KG1 (cell line): ENCODE measurements at places on chromosomes 12 and 14.

DNA sequence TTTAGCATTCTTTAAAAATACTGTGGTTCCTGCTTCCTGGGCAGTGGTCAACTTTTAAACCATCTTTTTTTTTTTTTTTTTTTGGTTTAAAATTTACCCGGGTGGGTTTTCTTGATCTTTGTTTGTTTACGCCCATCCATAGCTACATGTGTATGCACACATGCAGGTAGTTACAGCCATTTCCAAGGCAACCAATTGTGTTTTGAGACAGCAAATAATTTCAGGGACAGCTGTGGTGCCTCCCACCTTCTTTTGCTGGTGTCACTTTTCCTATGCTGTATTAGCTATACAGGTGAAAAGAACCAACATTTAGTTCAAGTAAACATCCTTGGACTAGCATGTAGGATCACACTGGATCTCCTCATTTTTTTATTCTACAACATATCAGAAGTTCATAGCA is 52.0 kb upstream of the PSMA6 start:
- DNase-seq: no peak

DNA sequence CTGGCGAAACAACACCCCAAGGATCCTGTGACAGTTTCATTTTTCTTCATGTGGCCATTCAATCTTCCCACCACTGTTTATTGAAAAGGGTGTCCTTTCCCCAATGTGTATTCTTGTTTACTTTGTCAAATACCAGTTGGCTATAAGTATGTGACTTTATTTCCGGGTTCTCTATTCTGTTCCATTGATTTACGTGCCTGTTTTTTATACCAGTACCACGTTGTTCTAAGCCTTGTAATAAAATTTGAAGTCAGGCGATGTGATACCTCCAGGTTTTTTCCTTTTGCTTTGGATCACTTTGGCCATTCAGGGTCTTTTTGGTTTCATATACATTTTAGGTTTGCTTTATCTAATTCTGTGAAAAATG is 9.1 kb upstream of the MGAT4C start:
- DNase-seq: no peak

- no peak for DNase-seq
These were observed 16.5 kb downstream of the ETNK1 start for GRCh38 chr12:22641353-22642053.

- no peak for DNase-seq
These were observed 283.9 kb upstream of the PRICKLE1 start for GRCh38 chr12:42873401-42873800.

DNA sequence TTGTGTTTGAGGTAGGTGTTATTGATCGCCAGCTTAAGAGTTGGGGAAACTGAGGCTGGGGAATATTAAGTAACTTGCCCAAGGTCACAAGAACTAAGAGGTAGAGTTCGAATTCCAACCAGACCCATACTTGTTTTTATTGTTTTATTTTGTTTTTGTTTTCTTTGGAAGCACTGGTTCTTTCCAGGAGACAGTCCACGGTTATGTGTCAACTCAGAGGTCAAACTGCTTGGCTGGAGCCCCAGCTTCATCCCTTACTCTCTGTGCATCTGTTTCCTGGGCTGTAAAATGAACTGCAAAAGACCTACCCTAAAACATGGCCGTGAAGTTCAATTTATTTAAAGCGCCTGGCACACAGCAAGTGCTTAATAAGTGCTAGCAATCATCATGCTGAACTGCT is 74.4 kb upstream of the MAP1LC3B2 start:
- no peak for DNase-seq

GRCh38 chr12:93434256-93434865 is 7.4 kb downstream of the UBE2N start:
- DNase-seq: no peak

DNA sequence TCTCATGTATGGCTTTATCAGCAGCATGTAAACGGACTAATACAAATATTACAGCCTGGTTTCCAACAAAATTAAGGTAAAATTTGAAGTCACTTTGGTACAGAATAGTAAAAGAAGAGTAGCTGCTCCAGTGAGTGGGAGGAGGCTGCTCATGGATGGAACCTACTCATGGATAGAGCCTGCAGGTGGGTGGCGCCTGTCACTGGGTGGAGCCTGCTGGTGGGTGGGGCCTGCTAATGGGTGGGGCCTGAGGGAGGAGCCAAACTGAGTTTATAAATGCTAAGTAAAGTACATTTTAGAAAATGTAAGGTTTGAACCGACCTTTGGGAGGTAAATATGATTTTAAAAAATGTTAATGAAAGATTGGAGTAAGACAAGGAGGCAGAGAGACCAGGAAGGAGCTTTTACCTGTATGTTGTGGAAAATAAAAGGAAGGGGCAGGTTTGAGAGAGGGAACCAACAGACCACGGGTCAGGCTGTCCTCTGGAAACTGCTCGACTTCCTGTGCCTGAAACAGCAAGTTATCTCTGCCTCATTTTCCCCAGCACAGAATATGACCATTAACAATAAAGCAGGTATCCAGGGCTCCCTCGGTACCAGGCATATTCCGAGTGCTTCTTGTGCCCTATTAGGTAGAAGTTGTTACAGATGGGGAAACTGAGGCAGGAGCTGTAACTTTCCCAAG is 55.9 kb upstream of the SEL1L start:
- DNase-seq: no peak

DNA sequence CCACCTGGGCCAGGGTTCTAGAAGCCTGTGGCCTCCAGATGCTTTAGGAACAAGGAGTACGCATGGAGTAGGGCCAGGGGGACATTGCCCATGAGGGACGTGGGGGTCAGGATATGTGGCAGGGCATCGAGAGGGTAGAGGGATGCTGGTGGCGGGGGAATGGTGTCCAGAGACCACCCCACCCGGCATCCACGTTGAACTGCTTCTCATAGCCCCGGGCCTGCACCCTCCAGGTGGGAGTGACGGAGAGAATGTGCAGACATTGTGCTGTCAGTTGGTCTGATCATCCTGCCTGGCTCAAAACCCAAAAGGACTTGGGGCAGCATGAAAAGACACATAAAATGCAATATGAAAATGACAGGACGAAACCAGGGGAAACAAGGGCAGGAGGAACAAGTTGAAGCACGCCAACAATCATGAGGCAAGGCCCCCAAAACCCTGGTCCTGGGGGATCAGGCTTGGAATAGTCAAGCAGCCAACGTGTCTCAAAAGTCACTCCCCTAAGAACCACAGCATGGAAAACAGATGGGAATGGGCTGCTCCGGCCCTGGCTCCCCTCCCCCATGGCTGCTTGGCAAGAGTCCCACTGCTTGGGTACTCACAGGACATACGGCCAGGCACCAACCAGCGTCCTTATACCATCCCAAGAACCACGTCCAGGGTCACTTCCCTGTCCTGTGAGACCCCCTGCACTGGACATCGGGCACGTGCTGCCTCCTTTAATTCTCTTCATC is 117.9 kb downstream of the DICER1 start:
- no peak for DNase-seq

DNA sequence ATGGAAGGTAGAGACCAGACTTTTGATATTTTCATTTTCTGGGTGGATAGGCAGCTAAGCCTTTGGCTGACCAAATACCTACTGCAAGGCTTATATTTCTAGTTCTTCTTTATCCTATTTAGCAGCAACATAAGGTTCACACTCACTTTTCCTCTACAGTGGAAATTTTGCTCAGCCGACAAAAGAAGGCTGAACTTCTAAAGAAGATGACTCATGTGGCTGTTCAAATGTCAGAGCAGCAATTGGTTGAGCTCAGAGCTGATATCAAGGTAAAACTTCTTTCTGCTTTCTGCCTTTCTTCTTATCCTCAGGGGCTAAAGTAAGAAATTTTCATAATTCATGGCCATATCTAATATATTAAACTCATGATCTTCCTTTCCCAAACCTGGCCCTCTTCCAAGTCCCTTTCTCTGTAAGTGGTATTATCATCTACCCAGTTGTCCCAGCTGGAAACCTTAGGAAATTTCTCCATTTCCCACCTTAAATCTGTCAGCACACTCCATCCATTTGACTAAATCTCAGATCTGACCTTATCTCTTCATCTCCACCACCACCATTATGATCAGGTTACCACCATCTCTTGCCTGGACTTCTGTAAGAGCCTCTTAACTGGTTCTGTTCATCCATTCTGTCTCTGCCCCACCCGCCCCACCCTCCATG is 19.8 kb upstream of the KCNH3 start:
- DNase-seq: no peak

GRCh38 chr14:63581491-63581890 is 38.3 kb upstream of the PPP2R5E start:
- no peak for DNase-seq

DNA sequence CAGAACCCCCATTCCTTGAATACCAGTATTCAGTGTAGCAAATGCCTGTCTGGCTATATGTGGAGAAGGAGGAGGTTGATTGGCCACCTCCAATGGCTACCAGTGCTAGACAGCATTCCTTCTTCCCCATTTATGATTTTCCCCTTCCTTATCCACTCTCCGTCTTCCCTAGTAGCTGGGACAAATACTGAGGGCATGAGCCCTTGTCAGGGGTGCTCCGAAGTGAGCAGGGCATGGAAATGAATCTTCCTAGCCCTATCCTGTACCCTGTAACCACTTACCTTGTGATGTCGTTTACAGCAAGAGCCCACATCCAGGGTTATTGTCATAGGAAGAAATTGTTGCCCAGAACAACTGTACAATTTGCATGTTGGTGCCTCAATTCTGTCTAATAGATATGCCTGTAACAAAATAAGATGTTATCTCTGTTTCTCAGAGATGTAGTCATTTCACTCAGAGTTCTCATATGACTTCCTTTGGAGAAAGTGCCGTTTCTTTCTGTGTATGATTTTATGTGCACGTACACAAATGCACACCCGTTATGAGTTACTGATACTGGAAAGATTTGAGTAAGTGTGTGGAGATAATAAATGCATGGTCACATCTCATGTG is 423.7 kb downstream of the EGLN3 start:
- DNase-seq: no peak

GRCh38 chr12:1841586-1842182 is 21.3 kb downstream of the LRTM2 start:
- DNase-seq: no peak

DNA sequence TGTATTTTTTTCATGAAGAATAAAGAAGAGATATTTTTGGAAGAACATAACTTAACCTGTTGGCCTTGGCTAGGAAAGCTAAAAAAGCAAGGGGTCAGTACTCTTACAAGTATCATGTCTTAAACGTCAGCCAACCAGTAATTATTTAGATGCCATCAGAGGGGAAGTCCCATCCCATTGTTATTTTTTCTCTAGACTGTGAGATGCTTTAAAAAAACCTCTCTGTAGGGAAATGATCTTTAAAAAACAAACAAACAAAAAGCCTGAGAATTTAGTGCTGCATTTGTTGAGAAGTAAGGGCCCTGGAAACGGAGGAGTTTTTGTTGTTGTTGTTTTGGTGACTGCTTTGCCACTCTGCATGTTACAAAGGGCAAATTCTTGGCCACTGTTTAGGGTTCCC is 474.0 kb downstream of the ZFP36L1 start:
- no peak for DNase-seq

GRCh38 chr12:97643924-97644323 is 181.3 kb downstream of the RMST start:
- DNase-seq: no peak

- DNase-seq: no peak
These were observed 8.8 kb downstream of the USP15 start for GRCh38 chr12:62268956-62269355.

DNA sequence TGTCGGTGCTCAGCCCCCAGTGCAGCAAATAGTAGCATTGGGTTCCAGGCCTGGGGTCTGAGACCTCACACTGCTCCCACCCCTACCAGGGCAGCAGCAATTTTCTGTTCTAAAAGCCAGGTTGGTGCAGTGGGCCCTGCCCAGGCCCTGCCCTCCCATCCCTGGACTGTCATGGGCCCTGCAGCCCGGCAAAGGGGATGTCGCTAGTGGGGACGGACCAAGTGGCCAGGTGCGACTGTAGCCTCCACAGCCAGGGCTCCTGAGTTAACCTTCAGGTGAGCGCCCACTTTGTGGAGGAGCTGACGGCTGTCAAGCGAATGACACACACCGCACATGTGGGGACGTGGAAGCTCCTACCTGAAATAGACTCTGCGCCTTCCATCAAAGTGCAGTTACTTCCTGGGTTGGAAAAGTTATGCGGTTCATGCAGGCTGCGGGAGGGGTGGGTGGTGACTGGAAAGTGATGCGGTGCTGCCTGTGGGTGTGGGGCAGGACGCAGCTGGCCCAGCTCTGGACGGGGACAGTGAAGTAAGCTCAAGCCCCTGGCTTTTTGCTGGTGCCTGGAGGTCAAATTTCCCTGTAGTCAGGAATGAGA is 1.5 kb downstream of the INF2 start:
- no peak for DNase-seq

DNA sequence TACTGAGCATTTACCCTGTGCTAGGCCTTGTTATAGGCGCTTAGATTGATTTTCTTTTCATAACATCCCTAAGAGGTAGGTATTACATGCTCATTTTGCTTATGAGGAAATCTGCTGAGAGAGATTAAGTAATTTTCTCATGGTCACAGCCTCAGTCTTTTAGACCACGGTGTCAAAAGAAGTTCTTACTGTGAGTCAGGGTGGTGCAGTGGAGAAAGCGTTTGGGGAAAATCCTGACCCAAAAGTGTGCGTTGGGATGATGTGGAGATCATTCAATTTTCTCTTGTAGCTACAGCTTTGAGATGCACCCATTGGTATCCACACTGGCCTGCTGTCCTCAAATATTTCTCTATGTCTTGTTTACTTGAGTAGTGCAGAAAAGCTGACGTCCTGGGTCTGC is 8.2 kb downstream of the ANG start:
- DNase-seq: no peak

DNA sequence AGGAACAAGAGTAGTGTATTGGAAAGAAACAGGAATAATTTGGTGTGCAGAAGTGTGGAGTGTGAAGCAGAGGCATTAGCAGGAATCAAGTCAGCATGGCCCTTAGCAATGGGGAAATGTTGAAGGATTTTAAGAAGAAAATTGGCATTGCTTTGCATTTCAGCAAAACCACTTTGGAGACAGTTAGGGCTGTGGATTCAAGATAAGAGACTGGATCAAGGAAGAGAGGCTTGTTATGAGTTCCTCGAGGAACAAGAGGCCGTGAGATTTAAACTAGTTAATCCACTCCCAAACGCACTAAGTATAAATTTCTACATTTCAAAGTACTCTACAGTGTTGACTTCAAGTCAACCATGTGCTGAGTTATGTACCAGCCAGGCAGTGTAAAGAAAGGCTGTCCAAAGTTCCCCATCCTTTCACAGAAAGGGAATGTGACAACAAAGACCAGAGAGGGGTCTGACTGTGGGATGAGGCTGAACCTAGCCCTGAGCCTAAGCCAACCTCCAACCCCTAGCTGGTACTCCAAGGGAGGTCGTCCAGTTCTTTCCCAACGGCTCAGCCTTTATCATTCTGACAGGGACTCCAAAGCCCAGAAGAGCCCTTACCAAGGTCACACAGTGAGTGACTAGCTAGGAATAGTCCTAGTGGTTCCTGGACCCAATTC is 91.2 kb upstream of the BMP4 start:
- DNase-seq: no peak
